ENCODE measurements at places on chromosomes 6 and 20. TPM values are rescaled to one million over a fixed set of nuclear protein-coding genes. Genes with fewer than 3 reads are reported as not detected.

SLC12A5 gene
- 15.0 TPM for polyA plus RNA-seq

OXT gene
- 1.5 TPM for polyA plus RNA-seq

SCRT2 gene
- polyA plus RNA-seq, result not detected

NKX2-2 gene
- polyA plus RNA-seq, result not detected

TBXT gene
- not detected for polyA plus RNA-seq

MOCS1 gene
- 22.7 TPM for polyA plus RNA-seq

LAMP5 gene
- polyA plus RNA-seq, result 3.5 TPM

MRPS26 gene
- polyA plus RNA-seq, result 27.9 TPM

ISM1 gene
- 3.4 TPM for polyA plus RNA-seq

OR2B6 gene
- polyA plus RNA-seq, result not detected

AVP gene
- 0.27 TPM for polyA plus RNA-seq

ZNF165 gene
- 0.72 TPM for polyA plus RNA-seq

BFSP1 gene
- 1.9 TPM for polyA plus RNA-seq

SLC4A11 gene
- polyA plus RNA-seq, result 0.97 TPM

HLA-DPA1 gene
- polyA plus RNA-seq, result 219 TPM

OSBPL2 gene
- 38.3 TPM for polyA plus RNA-seq

ACTR5 gene
- polyA plus RNA-seq, result 5.6 TPM

SNAI1 gene
- polyA plus RNA-seq, result 13.2 TPM

GRM1 gene
- 0.03 TPM for polyA plus RNA-seq

CDH26 gene
- 1.0 TPM for polyA plus RNA-seq

SLC22A16 gene
- polyA plus RNA-seq, result not detected

WFDC8 gene
- not detected for polyA plus RNA-seq

C6orf118 gene
- polyA plus RNA-seq, result not detected

VGLL2 gene
- polyA plus RNA-seq, result not detected

ZNF217 gene
- polyA plus RNA-seq, result 4.3 TPM

GJE1 gene
- not detected for polyA plus RNA-seq

SPATA25 gene
- 0.57 TPM for polyA plus RNA-seq

CLPSL1 gene
- not detected for polyA plus RNA-seq

EDN1 gene
- polyA plus RNA-seq, result 2.8 TPM

IL20RA gene
- polyA plus RNA-seq, result 6.6 TPM

BPIFB2 gene
- not detected for polyA plus RNA-seq

BHLHE23 gene
- not detected for polyA plus RNA-seq

HSPA12B gene
- polyA plus RNA-seq, result 10.9 TPM

MCHR2 gene
- polyA plus RNA-seq, result not detected

EYA2 gene
- polyA plus RNA-seq, result 1.0 TPM

PSORS1C2 gene
- polyA plus RNA-seq, result not detected

FITM2 gene
- 2.7 TPM for polyA plus RNA-seq

LKAAEAR1 gene
- not detected for polyA plus RNA-seq

COL11A2 gene
- polyA plus RNA-seq, result 0.05 TPM

MPC1 gene
- polyA plus RNA-seq, result 76.9 TPM

SYNCRIP gene
- polyA plus RNA-seq, result 173 TPM

SLCO4A1 gene
- polyA plus RNA-seq, result 2.9 TPM

ELOVL4 gene
- 0.40 TPM for polyA plus RNA-seq

DEFB132 gene
- polyA plus RNA-seq, result 0.03 TPM

NKAIN4 gene
- 0.40 TPM for polyA plus RNA-seq

MGME1 gene
- polyA plus RNA-seq, result 19.1 TPM

CFB gene
- 76.4 TPM for polyA plus RNA-seq

MYCT1 gene
- 6.7 TPM for polyA plus RNA-seq

OPRM1 gene
- polyA plus RNA-seq, result 0.27 TPM

ANKEF1 gene
- polyA plus RNA-seq, result 5.0 TPM

TFAP2A gene
- polyA plus RNA-seq, result 0.72 TPM

TRERF1 gene
- polyA plus RNA-seq, result 4.7 TPM
